Smooth muscle cell of bladder (primary cell): ENCODE measurements at places on chromosomes 1 and 21. TPM values are rescaled to one million over a fixed set of nuclear protein-coding genes. Genes with fewer than 3 reads are reported as not detected.

The NPHP4 gene
- 4.1 and 4.4 TPM in 2 replicates for total RNA-seq

The CCDC185 gene
- total RNA-seq, result not detected in 2 replicates

The PARS2 gene
- total RNA-seq, result 3.3 and 4.6 TPM in 2 replicates

The TRIM33 gene
- total RNA-seq, result 17.1 and 22.7 TPM in 2 replicates

The TCHH gene
- total RNA-seq, result under 0.01 TPM in 2 replicates
